ENCODE measurements at places on chromosomes 5 and 9.

DNA sequence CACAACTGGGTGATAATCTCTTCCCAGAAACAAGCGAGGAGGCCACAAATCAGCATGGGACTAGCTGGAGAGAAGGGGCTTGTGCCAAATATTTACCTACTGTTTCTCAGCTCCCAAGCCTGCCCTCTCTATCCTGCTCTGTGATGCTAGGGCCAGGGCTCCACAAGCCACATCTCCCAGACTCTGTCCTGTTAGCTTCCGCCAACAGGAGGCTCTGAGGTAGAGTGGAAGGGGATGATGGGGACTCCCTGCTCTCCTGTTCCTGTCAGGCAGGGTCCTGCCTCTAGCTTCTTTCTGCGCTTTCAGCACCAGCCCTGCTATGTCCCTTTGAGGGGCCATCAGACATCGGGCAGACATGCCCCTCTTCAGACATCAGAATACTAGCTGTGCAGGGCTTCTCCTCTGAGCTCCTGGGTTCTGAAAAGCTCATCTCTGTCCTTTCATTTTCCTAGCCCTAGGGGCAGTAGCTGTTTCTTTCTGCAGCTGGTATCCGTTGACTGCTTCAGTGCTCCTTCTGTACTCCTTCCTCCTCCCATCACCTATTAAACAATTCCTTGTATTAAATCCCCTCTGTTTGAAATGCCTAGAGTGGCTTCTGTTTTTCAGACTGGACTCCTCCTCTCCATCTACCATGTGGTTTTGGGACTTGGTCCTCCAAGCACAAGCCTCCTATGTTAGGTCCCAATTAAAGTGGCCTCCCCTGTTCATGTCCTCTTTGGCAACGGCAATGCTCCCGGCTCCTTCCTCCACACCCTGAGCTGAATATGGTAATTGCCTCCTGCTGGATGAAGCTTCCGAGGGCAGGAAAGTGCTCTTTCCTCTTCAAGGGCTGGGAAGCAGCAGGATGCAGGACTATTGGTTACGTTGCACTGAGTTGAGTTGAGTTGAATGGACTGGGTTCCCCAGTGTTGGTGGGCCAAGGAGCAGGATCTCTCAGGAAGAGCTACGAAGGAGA, 161.1 kb upstream of the TBC1D2 start:
- DNase-seq = no peak

GRCh38 chr5:1415626-1416360, 29.4 kb downstream of the SLC6A3 start:
- no peak for DNase-seq

- DNase-seq = no peak
Observed at GRCh38 chr5:173138707-173139106, 5.6 kb upstream of the BNIP1 start.

DNA sequence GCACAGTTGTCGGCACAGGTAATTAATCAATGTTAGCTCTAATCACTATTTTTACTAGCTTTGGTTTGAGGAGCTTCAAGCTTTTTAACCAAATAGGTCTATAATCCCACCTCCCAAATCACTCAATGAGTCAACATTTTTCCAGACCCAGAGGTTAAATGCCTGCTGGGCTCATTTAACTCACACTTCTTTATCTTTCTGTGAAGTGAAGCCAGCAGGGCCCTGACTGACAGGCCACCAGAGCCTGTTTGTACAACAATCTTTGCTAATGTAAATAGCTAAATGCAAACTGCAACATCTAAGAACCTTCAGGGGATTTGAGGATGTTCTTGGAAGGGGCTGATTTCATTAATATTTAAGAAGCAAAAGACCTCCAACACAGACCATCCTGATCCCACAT, 98.4 kb upstream of the NREP start:
- DNase-seq = no peak
